ENCODE measurements at places on chromosomes 1 and 21.

DNA sequence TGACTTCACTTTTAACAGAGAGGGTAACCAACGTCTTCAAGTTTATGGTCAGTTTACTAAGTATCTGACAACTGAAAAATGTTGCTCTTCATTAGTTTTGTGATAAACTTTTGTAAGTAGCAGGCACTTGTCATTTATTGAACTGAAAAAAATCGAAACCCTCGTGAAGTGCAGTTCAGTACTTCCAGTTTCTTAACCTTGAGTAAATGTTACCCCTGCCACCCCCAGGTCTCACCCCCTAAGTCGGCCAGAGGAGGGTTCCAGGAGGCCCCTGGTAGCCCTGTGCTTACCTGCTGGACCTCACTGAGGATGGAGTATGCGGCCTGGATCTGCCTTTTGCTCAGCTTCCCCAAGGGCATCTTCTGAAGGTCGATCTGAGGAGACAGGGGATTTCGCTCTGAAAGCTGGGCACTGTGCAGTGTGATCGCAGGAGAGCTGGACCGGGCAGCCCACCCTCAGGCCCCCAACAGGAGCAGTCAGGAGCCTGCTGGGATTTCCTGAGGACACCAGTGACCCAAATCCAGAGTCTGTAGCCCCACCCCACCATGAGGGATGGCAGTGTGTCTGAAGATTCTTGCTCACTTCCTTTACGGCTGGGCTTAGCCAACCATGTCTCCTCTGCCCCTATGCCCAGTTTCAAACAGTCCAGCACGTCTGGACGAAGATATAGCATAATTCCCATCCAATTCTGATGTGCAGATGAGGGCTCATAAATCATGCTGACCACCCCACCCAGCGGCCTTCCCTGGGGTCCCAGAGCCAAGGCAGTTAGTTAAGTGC lies 37.6 kb downstream of the PARP1 start:
- no peak for ATAC-seq

DNA sequence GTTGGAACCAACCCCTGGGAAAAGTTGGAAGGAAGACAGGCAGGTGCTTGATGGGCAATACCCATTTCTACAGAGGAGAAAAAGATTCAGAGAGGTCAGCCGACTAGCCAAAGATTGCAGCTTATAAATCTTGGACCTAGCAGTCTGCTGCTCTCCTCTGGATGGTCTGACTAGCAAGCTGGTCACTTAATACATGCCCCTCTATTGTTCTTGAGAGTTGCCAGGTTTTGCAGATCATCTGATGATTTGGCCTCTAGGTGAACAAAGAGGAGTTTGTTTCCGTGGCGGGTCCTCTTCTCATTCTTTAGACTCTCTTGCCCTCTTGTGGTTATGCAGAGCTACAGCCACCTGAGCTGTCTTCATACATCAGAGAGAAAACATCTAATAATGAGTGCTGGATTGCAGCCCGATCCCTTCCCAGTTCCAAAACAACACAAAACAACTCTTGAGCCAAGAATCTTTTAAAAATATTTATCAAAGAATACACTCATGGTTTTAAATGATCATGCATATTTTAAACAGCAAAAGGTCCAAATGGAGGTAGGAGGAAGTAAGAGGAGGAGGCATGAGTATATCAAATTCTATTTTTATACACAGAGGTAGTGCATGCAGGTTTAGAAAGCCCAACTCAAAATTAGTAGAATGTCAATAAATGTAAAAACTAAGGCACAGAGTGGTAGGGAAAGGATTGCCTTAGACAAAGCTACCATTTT lies 115.7 kb downstream of the SLC30A10 start:
- ATAC-seq, result peak; percentile 47

DNA sequence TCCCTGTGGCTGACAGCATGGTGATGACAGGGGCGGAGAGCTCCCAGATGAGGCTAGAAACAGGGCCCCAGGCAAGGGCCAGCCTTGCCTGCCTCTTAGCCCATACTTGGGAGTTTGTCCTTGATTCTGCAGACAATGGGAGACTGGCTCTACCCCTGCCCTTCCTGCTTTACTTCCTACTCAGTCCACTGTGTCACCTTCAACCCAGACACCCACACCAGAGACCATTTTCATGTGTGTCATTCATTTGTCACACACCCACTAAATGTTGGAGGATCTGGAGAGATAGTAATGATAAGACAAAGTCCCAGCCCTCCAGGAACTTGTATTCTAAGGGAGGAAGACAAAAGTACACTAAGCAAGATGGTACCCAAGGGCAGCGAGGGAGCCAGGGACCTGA lies 43.7 kb downstream of the SYT6 start:
- no peak for ATAC-seq

DNA sequence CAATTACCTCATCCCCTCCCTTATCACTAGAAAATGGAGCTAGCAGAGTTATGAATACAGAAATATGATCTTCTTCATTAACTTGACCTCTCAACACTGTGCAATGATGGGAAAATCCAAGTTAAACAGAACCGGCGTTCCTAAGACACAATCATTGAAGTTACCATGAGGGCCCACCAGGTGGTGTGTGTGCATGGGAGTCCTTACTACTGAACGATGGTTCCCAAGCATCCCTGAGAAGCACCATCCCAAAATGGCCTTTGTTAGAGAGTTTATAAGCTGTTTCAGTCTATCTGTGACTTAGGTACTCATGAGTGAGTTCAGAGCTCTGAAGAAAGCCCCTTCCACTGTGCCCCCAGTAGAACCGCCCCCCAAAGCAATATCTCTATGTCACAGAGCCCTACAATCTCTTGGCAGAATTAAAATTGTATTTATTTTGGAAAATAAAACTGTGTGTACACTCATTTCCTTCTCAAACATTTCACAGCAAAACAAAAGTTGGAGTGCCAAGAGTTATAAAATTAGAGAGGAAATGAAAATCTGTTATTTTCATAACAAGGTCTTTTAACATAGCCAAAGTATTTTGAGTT lies 56.8 kb downstream of the PLD5 start:
- peak; percentile 58 for ATAC-seq

GRCh38 chr1:212551929-212552328 lies 56.6 kb upstream of the ATF3 start:
- ATAC-seq, result no peak

GRCh38 chr1:75836528-75837100 lies 39.9 kb downstream of the MSH4 start:
- ATAC-seq, result no peak

DNA sequence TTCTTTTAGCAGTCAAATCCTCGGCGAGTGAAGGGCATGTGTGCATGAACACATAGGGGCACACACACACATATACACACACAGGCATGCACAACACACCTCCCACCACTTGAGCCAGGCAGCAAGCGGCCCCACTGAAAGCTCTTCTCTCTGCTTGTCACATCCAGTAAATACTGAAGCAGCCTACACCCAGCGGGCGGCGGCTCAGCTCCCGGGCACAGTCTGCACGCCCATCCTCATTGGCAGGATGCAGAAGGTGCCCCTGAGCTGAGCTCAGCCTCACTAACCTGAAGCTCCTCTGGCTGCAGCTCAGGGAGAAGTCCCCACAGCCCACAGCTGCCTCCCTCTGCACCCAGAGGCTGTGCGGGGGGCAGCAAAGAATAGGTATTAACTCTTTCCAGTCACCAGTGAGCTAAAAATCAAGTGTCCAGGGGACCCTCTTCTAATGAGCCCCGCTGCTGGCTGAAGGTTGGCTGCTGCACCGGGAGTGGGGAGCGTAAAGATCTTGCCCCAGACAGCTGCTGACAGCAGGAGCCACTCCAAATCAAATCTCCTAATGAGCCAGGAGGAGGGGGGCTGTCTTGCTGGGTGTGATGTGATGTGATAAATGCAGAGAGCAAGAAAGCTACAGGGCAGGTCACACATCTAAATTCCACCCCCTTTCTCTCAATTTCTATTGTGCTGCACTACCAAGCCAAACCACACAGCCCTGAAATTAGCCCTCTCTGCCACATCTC lies 12.5 kb downstream of the RGS8 start:
- ATAC-seq, result peak; percentile 14

GRCh38 chr21:36126621-36127110 lies 8.2 kb upstream of the CBR3 start:
- no peak for ATAC-seq

GRCh38 chr1:167663002-167663772 lies 33.2 kb downstream of the RCSD1 start:
- ATAC-seq, result no peak

- ATAC-seq, result peak; percentile 84
Observed at GRCh38 chr21:25956993-25957714, 213.4 kb downstream of the APP start.

DNA sequence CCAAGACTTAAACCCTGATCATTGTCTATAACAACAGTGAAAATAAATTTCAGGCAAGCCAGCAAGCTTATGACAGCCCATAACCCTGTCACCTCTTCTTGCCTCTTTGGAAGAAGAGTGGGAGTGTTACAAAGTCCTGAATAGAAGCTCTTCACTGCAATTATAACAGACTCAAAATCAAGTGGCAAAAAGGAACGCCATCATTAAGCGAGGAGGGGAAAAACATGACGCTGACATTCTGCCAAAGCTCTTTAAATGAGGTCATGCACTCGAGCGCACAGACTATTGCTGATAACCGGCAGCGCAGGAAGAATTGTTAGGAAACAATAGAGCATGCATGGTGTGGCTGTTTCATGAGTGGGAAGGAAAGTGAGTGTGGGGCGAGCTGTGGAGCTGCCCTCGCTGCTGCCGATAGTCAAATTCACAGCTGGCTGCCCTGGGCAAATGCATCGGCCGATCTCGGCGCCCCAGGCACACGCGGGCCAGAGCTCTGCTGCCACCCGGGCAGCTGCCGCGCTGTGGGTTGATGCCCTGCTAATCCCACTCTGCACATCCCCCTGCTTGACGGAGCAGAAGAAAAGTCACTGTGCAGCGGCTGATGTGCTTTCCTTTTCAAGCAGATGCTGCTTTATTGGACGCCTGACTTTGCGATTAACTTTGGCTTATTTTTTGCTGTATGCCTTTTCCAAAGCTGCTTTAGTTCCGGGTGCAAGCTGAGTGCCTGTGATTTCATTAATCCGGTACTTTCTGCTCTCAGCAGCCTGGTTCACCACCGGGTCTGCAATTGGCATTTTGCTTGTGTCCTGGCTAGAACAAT lies 102.4 kb upstream of the ST6GALNAC5 start:
- ATAC-seq, result no peak

GRCh38 chr1:76098845-76099244 lies 24.3 kb downstream of the ST6GALNAC3 start:
- no peak for ATAC-seq

DNA sequence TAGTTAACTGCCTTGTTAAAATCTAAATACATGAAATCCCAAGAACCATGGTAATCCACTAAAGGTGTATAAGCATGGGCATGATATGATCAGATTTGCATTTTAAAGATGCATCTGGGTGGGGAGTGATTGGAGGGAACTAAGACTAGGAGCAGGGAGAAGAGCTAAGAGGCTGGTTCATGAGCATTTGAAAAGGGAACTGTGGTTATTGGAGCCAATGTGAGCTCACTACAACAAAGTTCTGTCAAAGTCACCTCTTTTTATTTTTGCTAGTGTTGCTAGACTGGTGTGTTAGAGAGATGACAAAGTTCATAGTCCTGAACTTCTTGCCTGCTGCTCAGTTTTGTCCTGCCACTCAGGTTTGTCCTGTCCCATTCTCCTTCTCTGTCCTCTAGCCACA lies 67.1 kb upstream of the LRRC8D start:
- no peak for ATAC-seq

DNA sequence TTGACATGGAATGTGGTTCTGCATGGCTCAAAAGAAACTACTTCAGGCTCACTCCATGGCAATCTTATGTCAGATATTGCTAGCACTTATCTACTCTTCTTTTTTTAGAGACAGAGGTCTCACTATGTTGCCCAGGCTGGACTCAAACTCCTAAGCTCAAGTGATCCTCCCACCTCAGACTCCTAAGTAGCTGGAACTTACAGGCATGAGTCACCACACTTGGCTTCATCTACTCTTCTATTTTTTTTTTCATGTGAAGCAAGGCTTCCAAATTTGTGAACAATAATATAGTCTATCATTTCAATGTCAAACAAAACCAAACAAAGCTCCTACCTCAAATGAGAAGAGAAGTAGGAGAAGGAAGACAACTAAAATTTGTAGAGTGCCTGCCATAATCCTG lies 7.5 kb upstream of the PSEN2 start:
- ATAC-seq, result peak; percentile 74

DNA sequence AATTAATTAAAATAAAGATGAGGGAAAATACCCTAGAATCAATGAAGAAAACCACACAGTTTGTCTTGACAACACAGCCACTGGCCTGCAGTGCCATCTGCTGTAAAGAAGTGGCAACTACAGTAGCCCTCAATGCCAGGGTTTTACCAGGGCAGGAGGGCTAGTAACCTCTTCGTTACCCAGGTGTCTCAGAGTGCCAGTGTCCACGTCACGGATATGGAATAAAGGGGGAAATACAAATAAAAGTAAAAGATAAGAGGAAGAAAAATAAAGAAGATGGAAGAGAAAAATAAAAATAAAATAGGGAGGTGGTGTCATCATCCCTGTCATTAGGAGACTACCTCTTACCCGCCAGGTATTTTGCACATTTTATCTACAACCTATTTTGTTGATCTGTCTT lies 14.2 kb upstream of the SLC44A3 start:
- peak; percentile 43 for ATAC-seq

GRCh38 chr21:45339421-45340402 lies 52.0 kb upstream of the POFUT2 start:
- ATAC-seq, result no peak

DNA sequence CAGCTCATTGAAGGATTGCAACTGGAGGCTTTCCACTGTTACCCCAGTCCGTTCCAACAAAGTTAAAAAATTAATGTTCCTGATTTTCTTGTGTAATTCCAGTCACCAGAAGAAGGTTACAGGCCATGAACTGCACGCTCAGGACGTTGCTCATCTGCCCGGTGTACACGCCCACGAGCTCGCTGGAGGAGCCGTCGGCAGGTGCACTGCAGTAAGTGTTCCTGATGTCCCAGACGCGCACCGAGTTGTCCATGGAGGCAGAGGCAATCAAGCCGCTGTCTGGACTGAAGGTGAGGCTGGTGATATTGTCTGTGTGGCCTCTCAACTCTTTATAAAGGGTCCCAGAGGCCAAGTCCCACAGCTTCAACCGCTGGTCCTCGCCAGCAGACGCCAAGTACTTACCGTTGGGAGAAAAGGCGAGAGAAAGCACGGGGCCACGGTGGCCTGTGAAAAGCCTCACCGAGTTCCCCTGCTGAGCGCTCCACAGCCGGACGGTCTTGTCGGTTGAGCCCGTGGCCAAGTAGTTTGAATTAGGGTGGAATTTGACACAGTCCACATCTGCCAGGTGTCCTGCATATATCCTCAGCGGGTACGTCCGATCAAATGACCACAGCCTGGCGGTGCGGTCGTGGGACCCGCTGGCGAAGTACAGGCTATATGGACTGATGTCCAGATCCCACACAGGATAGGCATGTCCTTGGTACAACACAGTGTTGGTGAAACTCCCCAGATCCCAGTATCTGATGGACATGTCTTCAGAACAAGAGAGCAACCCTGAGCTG lies 31.5 kb downstream of the TAF5L start:
- no peak for ATAC-seq

DNA sequence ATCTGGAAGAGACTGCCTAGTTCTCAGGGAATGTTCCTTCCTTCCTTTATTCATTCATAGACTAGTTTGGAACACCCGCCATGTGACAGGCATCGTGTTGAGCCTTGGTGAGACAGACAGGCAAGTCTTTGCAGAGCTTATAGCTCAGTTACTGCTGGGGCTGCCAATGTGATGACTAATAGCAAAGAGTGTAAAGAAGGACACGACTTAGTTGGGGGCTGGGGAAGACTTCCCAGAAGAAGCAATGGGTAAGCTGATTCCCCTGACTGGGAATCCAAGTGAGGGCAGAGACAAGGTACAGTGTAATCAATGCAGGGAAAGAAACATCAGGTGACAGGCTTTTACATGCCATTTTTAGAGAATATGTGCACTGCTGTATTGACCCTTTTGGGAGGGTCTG lies 51.2 kb downstream of the TENT5C start:
- no peak for ATAC-seq

GRCh38 chr1:245378311-245378722 lies 223.5 kb downstream of the KIF26B start:
- ATAC-seq, result no peak

All from gastroesophageal sphincter (tissue), 4 donors.